ENCODE measurements at places on chromosomes 5 and 9.

GRCh38 chr9:28082671-28083070 is 509.4 kb upstream of the C9orf72 start:
- DNase-seq: no peak

DNA sequence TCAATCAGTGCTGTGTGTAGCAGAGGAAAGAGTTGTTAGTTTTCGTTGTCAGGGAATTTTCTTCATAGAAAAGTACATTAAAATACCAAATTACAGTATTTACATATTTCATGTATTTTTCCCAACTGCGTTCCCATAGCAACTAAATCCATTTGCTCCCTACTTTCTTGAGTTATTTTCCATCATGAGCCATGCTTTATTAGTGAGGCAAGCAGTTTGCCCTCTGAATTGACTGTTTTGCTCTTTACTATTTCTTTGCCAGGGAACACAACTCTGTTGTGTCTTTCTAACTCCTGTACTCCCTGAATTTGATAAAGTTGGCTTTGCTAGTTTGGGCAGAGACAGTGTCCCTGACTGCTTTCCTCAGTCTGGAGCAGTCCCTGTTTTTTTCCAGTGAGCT is 276.2 kb upstream of the SLC30A5 start:
- no peak for DNase-seq

DNA sequence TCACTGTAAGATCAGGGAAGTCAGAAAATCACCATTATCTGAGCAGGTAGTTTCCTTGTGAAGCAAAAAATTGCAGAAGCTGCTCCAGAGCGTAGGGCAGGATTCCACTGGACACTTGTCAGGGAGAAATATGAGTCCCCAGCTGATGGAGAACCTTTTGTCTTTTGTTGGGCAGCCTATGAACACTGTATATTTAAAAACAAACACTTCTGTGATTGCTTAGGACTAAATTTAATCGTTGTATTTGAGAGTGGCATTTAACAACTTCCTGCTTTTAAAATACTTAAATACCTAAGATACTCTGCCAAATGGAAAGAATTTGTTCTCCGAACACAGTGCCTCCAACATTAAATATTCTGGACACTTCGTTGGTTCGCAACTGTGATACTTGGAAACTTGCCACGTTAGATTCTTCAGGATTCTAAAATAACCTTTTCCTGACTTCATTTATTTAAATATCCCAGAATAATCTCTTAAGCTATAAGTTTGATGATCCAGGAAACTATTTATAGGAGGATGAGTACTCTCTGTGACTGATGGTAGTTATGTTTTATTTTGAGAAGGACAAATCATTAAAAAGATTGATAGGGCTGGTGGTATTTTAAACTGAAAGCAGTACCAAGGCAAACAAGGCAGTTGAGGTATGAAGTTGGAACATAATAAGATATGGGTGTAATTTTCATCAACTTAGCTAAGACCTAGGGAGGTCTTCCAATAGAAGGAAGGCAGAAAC is 2.7 kb upstream of the HSPA4 start:
- DNase-seq: no peak

DNA sequence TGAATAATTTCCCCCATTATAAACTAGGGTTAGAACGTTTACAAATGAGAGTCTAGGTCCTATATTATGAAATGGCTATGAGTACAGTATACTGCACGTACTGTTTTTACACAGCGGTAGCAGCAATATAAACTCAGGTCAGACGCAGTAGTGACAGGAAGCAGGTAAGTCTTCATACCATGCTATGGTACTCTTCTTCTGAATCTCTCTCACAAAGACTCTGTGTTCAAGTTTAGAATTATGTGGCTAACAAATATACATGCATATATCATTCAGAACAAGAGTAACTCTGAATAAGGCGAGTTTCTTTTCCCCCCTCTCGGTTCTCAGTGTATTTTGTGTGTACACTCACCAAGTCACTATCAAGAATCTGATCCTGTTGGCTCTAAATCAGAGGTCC is 114.9 kb upstream of the KLF9 start:
- no peak for DNase-seq

DNA sequence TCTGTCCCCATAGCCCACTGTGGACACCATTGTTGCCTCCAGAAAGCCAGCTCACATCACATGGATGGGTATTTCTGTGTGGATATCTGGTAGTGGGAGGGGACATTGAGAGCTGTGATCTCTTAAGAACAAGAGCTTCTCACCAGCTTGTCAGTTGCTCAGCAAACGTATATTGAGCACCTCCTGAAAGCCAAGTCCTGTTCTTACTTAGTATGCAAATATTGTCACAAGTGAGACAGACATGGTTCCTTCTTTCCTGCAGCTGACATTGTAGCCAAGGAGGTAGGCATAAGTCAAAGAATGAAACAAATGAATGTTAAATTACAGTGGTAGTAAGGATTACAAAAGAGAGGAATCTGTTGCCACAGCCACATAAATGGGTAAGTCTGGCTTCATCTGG is 3.8 kb downstream of the TCOF1 start:
- DNase-seq: no peak

- DNase-seq: no peak
Measured at GRCh38 chr5:157216391-157217142, 35.9 kb downstream of the ITK start.

GRCh38 chr5:121399879-121400278 is 451.8 kb upstream of the FTMT start:
- no peak for DNase-seq

GRCh38 chr9:89522261-89522958 is 24.5 kb upstream of the SEMA4D start:
- no peak for DNase-seq

Data from right hindlimb (tissue), 1 donor.